Epithelial cell of esophagus (primary cell): ENCODE measurements at places on chromosomes 12 and 14.

GRCh38 chr12:41058266-41058665, 129.9 kb upstream of the PDZRN4 start:
- no peak for DNase-seq

DNA sequence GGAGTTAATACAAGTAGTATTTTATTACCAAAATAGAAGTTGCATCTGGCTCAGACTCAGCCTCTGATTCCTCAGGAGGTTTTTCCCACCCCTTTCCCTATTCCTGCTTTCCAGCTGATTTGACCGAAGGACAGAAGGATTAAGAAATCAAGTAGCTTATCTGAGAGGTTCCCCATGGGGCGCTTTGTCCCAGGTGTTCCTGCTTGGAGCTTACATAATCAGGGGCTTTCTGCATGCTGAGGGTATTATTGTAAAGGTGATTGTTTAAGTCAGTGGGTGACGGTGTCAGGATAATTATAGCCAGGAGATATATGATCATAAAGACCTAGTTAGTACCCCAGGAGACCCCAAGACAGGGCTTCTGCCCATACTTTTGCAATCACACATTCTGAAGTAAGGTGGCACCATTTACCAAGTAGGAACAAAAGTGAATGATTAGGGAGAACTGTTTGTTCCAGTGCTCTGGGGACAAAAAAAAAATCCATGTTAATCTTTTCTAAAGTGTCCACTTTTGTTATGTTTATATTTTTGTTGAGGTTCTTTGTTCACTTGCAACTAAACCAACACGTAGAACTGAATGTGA, 921.3 kb downstream of the NRXN3 start:
- DNase-seq, result no peak

- no peak for DNase-seq
Observed at GRCh38 chr12:111148005-111148404, 220.9 kb downstream of the PHETA1 start.

DNA sequence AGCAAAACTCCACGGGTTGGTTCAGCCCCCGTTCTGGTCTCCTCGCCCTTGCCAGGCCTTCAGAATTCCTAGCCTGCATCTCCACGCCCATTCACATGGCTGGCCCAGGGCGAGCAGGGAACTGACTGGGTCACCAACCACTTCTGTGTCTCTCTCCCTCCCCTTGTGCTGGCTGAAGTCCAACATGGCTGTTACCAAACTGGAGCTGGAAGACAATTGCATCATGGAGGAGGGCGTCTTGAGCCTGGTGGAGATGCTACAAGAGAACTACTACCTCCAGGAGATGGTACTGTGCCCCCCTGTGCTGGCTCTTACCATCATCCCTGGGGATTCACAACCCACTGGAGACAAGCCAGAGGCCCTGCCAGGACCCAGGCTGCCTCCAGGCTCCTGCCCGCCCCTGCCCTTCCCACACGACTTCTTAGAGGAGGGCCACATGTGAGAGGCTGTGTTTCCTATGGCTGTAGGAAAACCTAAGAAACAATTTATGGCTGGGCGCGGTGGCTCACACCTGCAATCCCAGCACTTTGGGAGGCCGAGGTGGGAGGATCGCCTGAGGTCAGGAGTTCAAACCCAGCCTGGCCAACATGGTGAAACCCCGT, 9.9 kb downstream of the LRRC74A start:
- DNase-seq, result no peak

DNA sequence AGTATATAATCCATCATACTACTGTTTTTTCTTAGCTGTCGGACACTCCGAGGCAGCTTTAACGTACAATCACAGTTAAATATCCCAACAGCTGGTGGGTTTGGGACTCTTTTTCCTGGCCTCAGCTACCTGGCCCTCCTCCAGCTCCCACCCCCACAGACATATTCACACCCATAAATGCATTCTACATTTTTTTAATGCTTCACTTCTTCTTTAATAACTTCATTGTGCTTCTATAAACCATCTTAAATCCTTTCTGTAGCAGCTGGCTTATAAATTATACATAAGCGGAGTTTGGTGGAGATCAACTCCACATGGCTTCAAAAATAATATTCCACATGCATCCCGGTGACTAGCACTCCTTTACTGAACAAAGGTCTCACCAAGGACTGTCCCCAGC, 33.3 kb downstream of the TDG start:
- DNase-seq, result no peak

- DNase-seq, result peak; percentile 85
Observed at GRCh38 chr12:55188974-55189556, 31.8 kb upstream of the OR10A7 start.

GRCh38 chr12:69275471-69275891, 36.1 kb downstream of the CPSF6 start:
- no peak for DNase-seq

DNA sequence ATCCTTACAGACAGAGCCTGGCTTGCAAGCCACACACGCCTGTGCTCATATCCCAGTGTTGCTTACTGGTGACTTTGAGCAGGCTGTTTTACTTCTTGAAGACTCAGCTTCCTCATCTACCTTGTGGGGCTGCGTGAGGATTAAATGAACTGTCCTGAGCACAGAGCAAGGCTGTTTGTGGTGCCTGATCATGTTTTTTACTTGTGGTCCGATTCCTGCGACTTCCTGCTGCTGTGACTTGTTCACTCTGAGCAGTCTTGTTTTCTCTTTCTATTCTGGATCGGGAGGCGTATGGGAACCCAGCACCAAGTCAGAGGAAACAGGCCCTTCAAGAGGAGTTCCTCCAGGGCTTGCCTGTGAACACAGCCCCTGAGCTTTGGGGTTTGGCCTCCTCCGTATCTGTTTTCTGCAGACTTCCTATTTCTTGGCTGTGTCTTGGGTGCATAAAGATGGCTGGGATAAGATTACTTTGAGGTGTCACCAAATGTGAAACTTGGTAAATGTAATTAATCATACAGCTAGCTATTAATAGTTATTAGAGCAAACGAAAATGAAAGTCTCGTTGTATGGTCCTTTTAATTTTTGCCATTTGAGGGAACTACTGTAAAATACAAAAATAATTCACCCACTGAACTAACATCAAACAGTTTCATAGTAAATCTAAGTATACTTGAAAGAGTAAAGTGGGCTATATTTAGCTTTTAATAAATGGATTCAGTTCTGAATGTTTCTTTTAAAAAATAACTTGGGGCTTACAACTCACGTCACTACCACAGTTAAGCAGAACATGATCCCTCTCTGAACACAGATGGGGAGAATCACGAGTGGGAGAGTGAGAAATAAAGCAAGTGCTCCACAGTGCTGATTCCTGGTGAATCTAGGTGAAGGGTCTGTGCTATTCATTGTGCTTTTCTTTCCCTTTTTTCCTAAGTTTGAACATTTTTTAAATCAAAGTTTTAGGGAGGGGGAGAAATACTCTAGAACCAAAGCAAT, 251.5 kb downstream of the FOXN3 start:
- DNase-seq, result no peak

DNA sequence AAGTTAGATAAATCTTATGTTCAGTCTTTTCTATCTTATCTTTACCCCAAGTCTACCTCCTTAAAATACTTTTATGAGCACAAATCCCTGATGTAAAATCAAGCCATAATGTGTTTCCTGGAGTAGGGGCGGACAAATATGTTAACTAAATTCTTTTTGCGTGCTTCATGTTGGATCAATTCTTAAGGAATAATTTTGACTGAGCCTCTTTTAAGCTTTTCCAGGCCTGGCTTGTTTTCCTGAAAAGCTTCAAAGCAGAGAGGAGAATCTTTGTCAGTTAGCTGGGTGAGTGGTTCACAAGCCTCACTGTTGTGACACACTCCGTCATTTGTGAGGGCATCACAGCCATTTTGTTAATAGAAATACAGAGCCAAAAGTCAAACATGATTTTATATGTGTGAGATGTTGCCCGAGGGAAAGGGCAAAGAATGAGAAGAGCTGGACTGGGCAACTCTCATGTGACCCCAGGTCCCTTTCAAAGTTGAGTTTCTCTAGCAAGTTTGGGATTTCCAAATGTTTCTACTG, 468.9 kb downstream of the RGS6 start:
- DNase-seq, result no peak

GRCh38 chr14:49428076-49428475, 158.1 kb downstream of the RPS29 start:
- no peak for DNase-seq

DNA sequence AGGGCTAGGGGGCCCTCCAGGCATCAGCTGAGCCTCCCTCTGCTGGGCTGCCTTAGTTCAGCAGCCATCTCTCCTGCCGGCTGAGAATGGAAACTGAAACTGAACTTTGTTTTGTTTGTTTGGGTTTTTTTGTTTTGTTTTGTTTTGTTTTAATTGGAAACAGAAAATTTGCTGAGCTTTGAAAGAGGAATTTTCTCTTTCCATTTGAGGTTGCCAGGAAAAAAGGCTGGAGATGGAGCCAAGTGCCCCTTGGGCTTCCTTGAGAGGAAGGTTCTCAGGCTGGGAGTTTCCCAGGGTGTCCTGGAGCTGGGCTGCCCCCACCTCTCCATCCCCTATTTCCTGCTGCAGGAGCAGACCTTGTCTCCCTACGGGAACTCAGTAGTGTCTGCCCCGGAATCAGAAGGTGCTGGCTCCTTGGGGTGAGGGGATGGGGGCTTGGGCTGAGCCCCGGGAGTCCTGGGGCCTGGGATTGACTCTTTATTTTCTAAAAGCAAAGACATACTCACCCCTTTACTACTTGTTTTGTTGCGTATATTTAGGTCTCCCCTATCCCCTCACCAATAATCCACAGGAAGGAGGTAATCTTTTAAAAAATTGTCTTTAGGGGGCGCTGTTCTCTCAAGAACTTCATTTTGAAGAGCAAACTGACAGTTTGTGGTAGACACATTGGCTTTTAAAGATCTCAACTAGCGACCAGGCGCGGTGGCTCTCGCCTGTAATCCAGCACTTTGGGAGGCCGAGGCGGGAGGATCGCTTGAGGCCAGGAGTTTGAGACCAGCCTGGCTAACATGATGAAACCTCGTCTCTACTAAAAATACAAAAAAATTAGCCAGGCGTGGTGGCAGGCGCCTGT, 21.3 kb upstream of the OASL start:
- DNase-seq, result peak; percentile 48

DNA sequence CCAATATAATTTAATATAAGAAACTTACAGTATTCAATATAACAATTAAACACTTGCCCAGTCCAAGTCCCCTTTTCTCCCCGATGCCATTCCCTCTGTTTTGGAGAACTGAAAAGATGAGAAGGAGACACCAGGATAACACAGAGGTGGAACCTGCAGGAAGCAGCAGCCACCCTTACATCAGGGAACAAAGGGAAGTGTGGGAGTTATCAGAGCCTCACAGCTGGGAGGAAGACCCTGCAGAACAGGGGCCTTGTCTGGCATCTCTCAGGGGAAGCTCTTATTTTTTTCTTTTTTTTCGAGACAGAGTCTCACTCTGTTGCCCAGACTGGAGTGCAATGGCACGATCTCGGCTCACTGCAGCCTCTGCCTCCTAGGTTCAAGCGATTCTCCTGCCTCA, 52.6 kb downstream of the CALM1 start:
- DNase-seq, result no peak

- no peak for DNase-seq
Observed at GRCh38 chr14:69635981-69636639, 24.7 kb downstream of the SUSD6 start.

- DNase-seq, result peak; percentile 46
Observed at GRCh38 chr12:2003676-2004112, 563 bp downstream of the DCP1B start.

- no peak for DNase-seq
Observed at GRCh38 chr12:51890133-51890464, 2.2 kb downstream of the ANKRD33 start.

- no peak for DNase-seq
Observed at GRCh38 chr12:116838365-116838764, 42.9 kb downstream of the HRK start.

DNA sequence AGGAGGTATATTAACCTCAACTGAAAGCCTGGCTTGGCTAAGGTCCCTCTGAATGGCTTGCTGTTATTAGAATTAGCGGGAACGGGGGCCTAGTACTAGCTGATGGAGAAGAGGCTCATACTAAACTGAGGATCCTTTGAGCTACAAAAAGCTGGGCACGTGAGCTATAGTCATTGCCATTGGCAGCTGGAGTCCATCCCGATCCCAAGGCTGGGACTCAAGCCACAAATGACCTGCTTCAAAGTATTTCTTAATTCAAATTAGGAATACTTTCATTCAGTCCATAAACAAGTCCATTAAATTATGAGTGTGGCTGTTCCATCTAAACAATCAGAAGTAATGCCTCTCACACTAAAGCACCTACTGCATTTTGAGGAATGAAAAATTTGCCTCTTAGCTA, 114.5 kb downstream of the DACT1 start:
- DNase-seq, result no peak

- DNase-seq, result peak; percentile 79
Observed at GRCh38 chr12:29782285-29782870, 1.4 kb downstream of the TMTC1 start.

DNA sequence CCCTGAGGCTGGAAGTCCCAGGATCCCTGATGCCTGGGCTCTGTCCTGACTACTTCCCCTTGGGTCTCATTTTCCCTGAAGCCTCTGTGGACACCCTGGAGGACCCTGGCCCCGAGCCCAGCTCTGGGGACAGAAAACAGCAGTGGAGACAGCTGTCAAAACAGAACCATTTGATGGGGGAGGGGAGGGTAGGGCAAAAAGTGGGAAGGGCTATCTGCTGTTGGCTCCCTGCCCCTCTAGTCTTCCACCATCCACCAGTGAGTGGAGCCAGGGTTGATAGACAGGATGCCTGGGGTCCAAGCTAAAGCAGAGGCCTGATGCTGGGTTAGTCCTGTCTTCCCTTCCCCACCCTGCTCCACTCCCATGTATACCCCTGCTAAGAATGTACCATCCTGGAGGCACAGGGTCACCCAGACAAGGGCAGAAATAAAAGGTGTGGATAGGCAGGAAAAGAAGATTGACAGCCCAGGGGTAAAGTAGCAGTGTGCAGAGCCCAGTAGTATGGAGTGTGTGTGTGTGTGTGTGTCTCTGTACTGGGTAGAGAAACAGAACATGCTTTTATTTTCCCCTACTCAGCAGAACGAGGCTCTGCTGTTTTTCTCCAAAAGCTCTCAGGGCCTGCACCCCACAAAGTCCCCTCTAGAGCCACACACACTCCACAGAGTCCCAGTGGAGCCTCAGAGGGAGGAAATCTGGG, 9.8 kb downstream of the ZNF385A start:
- no peak for DNase-seq

DNA sequence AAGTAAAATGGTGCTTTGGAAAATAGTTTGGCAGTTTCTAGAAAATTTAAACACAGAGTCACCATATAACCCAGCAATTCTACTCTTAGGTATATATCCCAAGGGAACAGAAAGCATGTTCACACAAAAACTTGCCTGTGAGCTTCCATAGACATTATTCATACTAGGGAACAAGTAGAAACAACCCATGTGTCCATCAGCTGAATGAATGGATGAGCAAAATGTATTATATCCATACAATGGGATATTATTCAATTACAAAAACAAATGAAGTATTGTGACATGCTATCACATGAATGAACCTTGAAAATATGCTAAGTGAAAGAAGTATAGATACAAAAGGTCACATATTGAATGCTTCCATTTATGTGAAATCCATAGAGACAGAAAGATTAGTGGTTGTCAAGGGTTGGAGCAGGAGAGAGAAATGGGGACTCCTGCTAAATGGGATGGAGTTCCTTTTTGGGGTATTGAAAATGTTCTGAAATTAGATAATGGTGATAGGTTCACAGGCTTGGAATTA, 7.9 kb downstream of the SLC10A1 start:
- peak; percentile 91 for DNase-seq

GRCh38 chr14:50797250-50798047, 33.5 kb downstream of the NIN start:
- no peak for DNase-seq
